ENCODE measurements at places on chromosomes 12 and 14. TPM values are rescaled to one million over a fixed set of nuclear protein-coding genes. Genes with fewer than 3 reads are reported as not detected.

Gene MMP14
- total RNA-seq, result 1.9 TPM

Gene TEX52
- total RNA-seq, result 0.29 TPM

Gene RNASE3
- total RNA-seq, result not detected

DNA sequence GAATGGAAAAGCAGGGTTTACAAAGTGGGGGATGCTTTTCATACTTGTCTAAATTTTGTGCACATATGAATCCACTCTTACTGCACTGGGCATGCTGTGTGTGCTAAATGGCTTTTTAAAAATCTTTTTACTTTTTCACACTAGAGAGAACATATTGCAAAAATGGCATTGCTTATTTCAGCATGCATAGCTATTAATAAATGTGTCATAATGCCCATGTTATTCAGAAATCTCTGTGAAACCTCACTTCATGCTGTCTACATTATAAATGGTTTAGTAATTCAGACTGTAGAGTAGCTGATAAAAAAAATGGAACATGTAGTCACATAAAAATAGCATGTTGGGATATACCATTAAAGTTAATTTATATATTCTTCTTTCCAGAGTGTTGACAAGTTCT lies 593.8 kb downstream of the RPL10L start:
- DNase-seq, result no peak
- no peak overlapping the region for H3K4me3 ChIP-seq
- no peaks in the 10 kb centered on the region for H3K27me3 ChIP-seq
- H3K27ac ChIP-seq, result no peak overlapping the region

DNA sequence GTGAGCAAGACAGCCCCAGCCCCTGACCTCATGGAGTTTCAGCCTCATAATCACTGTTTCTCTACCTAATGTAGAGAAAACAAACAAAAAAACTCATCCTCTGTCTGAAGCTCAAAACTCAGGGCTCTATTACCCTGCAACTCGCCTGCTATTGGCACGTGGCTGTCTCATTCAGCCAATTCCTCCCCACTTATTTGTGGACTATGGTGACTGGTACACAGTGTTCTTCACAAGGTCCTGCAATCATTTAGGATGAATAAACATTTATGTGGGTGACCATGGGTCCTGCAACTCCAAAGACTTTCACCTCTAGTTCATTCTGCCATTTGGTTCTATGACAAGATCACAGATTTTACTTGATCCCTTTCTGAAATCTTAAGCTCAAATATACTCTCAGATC lies 4.7 kb downstream of the PPP2R3C start:
- H3K27ac ChIP-seq, result peak overlapping the region; percentile 71
- H3K4me1 ChIP-seq, result peaks cover 43% of the 10 kb centered on the region
- no peak overlapping the region for H3K4me3 ChIP-seq
- no peaks in the 10 kb centered on the region for H3K27me3 ChIP-seq

- H3K27me3 ChIP-seq, result no peaks in the 10 kb centered on the region
- no peak overlapping the region for H3K4me3 ChIP-seq
- H3K36me3 ChIP-seq, result peaks cover 9% of the 10 kb centered on the region
- no peaks in the 10 kb centered on the region for H3K4me1 ChIP-seq
These were observed 300.7 kb downstream of the ERC1 start for GRCh38 chr12:1291601-1292332.

DNA sequence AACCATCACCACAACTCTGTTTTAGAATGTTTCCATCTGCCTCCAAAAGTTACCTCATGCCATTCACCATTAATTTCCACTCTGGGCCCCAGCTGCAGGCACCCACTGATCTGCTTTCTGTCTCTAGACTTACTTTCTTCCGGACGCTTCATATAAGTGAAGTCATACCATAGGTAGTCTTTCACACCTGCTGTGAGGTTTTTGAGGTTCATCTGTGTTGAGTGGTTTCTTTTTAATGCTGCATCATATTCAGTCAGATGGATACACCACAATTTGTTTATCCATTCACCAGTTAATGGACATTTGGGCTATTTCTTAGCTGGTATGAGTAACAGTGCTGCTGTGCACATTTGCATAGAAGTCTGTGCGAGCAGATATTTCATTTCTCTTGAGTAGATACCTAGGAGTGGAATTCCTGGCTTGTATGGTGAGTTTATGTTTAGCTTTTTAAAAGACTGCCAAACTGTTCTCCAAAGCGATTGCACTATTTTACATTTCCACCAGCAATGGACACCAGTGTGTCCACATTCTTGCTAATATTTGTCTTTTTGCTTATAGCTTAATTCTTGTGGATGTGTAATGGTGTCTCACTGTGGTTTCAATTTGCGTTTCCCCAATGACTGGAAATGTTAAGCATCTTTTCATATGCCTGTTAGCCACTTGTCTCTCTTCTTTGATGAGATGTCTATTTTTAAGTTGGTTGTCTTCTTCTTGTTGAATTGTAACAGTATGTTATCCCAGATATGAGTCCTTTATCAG lies 48.3 kb downstream of the ZFYVE21 start:
- H3K4me1 ChIP-seq, result peaks cover 8% of the 10 kb centered on the region
- H3K27me3 ChIP-seq, result no peaks in the 10 kb centered on the region
- no peak overlapping the region for H3K4me3 ChIP-seq

Data from activated CD8-positive, alpha-beta T cell treated with anti-CD3 and anti-CD28 coated beads for 36 hours (primary cell).